Smooth muscle cell of the umbilical artery (primary cell): ENCODE measurements at places on chromosomes 1 and 21. TPM values are rescaled to one million over a fixed set of nuclear protein-coding genes. Genes with fewer than 3 reads are reported as not detected.

Gene TPTE
- total RNA-seq, result not detected in 2 replicates

Gene AGT
- 0.09 TPM in 1 of 2 replicates, not detected in the other for total RNA-seq

Gene RGS16
- total RNA-seq, result 0.14 and 0.30 TPM in 2 replicates

Gene CYP4B1
- not detected in 2 replicates for total RNA-seq

Gene DENND2C
- total RNA-seq, result 1.5 and 2.2 TPM in 2 replicates

Gene EFNA1
- total RNA-seq, result 0.37 TPM in 1 of 2 replicates, not detected in the other

Gene TRPM2
- total RNA-seq, result under 0.01 TPM in 1 of 2 replicates, not detected in the other

Gene FCGR2B
- not detected in 2 replicates for total RNA-seq

Gene SRRM1
- 26.7 and 42.2 TPM in 2 replicates for total RNA-seq

Gene BARHL2
- not detected in 2 replicates for total RNA-seq

Gene DCST2
- not detected in 2 replicates for total RNA-seq

Gene TRIM62
- 5.0 and 7.4 TPM in 2 replicates for total RNA-seq

Gene NBPF4
- total RNA-seq, result not detected in 2 replicates

Gene ZFP69
- 3.0 and 3.7 TPM in 2 replicates for total RNA-seq

Gene PPCS
- total RNA-seq, result 24.9 and 26.1 TPM in 2 replicates

Gene ALX3
- not detected in 2 replicates for total RNA-seq
